ENCODE measurements at places on chromosomes 13 and 19. TPM values are rescaled to one million over a fixed set of nuclear protein-coding genes. Genes with fewer than 3 reads are reported as not detected.
A peak's percentile ranks its signal among the peaks of the same experiment; 100 is the strongest.

DNA sequence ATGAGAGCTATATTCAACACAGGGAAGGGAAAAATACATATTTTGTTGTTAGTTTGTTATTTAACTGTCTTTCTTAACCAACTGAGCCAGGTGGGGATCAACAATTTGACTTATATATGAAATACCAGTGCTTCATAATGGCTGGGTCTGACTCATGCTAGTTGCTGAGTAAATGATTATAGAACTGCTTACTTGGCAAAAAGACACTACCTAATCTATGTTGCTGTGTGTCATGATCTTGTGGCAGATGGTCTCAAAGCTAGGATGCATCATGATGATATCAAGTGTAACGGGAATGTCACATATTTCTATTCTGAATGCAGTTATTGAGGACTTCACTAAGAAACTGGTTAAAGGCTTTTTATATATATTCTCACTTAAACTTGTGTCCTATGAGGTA is 727.4 kb upstream of the SLITRK1 start:
- no peak for DNase-seq

DNA sequence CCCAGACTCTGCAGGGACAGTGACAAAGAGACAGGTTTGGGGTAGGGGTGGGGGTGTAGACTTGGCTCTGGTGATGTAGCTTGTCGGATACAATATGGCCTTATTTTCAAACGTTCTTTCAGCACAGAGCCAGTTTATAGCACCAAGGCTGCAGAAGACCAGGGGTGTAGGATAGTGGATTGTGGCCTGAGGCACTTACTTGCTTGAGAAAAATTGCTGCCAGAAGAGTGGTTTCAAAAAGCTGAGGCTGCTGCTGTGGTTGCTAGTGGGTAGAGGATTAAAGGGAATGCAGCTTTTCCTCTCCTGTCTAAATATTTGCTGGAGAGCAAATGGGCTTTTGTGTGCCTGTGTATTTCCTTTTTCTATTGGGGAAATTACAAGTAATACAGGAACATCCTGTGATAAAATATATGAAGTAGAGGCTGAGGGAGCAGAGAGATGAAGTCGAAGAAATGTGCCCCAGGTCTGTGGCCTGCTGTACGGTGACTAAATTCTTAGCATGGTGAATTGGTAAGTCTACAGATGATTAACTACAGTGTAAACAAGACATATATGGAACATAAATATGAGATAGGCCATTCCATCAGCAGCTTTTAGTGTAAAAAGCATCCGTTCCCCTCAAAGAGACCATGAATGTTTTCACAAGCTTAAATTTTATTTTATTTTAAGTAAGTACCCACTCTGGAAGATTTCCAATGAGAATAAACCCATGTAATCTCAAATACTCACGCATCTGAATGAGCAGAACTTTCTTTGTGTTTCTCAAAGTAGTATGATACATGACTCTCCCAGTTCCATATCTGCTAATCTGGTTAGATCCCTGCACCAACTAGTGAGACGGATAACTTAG is 112.9 kb downstream of the LRCH1 start:
- peak; percentile 44 for DNase-seq

The ZNF536 gene
- total RNA-seq = 1.3 TPM

DNA sequence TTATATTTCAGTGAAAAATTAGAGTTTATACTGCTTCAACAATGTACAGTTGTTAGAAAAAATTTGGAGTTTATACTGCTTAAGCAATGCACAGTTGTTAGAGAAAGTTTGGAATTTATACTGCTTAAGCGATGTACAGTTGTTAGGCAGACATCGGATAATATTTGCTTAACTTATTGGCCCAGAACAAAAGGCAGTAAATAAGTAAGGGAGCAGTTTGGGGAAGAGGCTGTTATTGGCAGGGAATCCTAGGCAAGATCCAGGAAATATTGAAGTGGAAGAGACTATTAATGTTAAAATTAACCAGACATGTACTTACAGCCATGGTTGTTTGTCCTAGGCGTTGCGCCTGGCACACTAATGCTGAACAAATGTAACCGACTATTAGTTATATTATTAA is 166.9 kb downstream of the GPC5 start:
- no peak for DNase-seq

DNA sequence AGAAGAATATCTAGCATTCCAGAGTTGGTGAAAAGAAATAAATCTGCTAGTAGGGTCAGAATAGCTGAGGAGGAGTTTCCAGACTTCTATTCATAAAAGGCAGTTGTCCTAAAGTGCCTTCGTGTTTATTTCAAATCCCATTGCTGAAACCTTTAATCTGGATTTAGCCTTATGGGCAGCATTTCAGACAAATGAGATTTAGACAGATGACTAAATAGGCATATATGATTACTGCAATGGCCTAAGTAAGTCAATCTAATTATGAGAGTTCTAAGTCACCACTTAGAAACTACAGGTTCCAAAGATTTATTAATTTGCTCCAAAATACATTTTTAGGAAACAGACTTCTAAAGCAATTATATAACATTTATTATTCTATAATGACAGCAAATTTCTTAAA is 368.7 kb downstream of the LIG4 start:
- no peak for DNase-seq

The CACTIN gene
- total RNA-seq = 12.0 TPM

- DNase-seq = no peak
Measured at GRCh38 chr19:39384839-39385568, 5.9 kb downstream of the PAF1 start.

GRCh38 chr13:113666329-113666670 is 719 bp upstream of the GRK1 start:
- no peak for DNase-seq

- peak; percentile 61 for DNase-seq
Measured at GRCh38 chr19:15280915-15281683, 48.9 kb upstream of the EPHX3 start.
